ENCODE measurements at places on chromosomes 13 and 19.

DNA sequence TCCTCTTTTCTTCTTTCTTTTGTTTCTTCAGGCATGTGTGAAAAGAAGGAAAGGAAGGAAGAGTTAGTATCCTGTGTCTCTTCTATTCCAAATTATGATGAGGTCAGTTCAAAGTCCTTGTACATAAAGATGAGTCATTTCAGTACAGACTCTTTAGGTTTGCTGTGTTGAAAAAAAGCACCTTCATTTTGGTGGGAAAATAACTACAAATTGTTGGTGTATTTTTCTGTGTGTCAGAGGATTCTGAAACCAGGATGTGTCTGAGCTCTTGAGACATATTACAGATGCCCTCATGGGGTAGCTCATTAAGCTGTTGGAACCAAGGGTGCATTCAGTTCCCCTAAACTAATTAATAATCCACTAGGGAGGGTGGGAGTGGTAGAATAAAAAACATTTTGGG lies 5.8 kb upstream of the HSPH1 start:
- no peak for DNase-seq

DNA sequence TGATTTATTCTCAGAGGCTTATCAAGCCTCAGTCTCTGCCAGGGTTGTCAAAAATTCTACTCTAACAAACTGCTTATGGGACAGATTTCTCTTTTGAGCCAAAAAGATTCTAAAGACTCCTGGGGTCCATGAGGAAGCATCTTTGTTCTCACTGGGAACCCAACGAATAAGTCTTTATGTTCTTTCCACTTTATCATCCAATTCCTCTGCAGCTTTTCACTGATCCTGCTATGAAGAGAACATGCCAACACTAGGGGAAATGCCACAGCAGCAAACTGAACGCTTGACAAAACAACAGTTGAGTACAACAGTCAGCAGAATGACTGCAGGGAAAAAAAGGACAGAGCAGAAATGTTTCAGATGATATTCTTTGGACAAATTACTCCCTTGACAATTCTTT lies 22.2 kb downstream of the DCLK1 start:
- no peak for DNase-seq

DNA sequence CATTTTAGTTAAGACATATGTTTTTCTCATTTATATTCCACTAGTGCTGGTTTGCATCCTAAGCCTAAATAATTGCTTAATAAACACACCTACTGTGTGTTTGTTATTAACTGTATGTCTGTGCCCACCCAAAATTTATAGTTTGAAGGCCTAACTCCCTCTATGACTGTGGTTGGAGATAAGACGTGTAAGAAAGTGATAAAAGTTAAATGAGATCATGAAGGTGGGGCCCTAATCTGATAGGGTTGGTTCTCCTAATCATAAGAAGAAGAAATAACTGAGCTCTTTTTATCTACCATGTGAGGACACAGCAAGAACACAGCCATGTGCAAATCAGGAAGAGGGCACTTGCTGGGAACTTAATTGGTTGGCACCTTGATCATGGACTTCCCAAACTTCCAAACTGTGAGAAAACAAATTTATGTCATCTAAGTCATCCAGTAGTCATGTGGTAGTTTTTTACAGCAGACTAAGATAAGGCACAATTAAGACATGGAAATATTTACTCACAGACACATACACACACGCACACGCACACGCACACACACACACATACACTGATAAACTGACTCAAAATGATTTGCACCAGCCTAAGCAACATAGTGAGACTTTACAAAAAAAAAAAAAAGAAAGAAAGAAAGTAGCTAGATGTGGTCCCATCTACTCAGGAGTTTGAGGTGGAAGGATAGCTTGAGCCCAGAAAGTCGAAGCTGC lies 662.1 kb downstream of the PCDH9 start:
- DNase-seq: no peak

GRCh38 chr19:5093297-5093928 lies 124.5 kb downstream of the KDM4B start:
- no peak for DNase-seq
